ENCODE measurements at places on chromosomes 6 and 20.
A peak's percentile ranks its signal among the peaks of the same experiment; 100 is the strongest.

DNA sequence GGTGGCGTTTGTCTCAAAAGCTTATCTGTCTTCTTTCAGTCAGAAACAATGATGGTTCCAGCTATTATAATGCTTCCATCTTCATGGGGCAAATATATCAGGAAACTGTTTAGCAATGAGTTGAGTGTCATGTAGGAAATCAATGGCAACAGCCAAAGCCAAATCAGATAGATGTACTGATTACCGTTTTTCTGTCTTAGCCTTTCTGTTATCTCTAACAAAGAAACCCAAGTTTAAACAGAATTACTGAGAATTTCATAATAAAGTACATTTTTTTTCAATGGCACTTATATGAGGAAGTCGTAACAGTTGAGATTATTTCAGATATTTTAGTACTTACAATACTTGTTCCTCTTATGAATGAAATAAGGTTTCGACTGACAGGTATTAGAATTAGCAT is 1.2 kb downstream of the NOX3 start:
- DNase-seq, result no peak

- peak; percentile 43 for DNase-seq
Measured at GRCh38 chr6:16183187-16183664, 54.3 kb downstream of the MYLIP start.

GRCh38 chr6:54525731-54526130 is 217.5 kb downstream of the TINAG start:
- no peak for DNase-seq

GRCh38 chr6:13089296-13089994 is 238.9 kb downstream of the TBC1D7 start:
- no peak for DNase-seq

GRCh38 chr6:144104488-144104887 is 9.1 kb upstream of the SF3B5 start:
- no peak for DNase-seq

DNA sequence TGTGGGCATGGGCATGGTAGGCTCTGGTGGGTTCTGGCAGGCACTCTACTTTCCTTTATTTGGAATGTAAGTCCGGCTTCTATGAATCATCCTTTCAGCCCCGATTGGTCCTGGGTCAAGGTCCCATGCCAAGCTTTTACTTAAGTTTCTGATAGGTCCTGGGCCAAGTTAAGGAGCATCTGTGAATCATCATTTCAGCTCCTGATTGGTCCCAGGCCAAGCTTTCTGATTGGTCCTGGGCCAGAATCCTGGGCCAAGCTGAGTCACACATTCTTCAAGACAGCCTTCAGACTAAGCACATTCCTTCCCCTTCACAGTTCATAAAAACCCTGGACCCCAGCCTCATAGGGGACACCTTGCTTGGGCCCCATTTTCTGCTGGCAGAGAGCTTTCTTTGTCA is 231.0 kb upstream of the EYS start:
- DNase-seq, result no peak

GRCh38 chr6:149016716-149017115 is 269.9 kb downstream of the UST start:
- DNase-seq, result no peak

- DNase-seq, result no peak
Measured at GRCh38 chr6:14585689-14586088, 468.1 kb downstream of the CD83 start.
